ENCODE measurements at places on chromosomes 4 and X.

- DNase-seq, result no peak
Observed at GRCh38 chr4:53463340-53463739, 85.9 kb downstream of the FIP1L1 start.

- DNase-seq, result peak; percentile 54
Observed at GRCh38 chr4:163544407-163545038, 50.0 kb downstream of the TMA16 start.

- DNase-seq, result no peak
Observed at GRCh38 chr4:76381986-76382385, 39.0 kb downstream of the CCDC158 start.

DNA sequence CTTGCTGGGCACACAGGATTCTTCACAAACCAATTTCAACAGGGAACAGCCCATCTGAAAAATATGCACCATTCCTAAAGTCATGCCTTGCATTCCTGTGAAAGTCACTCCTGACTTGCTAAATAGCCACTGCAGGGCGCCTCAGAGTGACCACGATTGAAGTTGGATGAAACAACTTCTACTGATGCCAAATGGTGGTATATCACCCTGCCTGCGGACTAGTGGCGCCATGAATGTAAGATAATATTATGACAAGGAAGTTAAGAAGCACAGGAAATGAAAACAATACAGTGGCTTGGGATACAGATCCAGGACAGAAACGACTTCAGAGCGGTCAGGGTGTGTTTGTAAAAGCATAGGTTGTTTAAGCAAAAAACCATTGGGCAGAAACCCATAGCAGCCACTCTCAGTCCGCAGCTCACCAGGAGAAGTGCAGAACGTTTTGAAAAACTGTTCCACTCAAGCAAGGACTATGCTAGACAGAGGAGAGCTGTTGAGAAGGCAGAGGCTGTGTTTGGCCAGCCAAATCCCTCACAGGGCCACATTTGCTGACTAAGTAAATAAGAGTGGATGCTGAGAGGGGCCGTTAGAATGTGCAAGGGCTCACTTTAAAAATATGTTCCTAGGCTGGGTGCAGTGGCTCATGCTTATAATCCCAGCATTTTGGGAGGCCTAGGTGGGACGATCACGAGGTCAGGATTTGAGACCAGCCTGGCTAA lies 250.4 kb downstream of the PTTG2 start:
- no peak for DNase-seq

GRCh38 chrX:154417157-154417556 lies 5.8 kb downstream of the TAFAZZIN start:
- DNase-seq, result no peak

GRCh38 chrX:38701073-38701472 lies 100.2 kb upstream of the MID1IP1 start:
- DNase-seq, result no peak

DNA sequence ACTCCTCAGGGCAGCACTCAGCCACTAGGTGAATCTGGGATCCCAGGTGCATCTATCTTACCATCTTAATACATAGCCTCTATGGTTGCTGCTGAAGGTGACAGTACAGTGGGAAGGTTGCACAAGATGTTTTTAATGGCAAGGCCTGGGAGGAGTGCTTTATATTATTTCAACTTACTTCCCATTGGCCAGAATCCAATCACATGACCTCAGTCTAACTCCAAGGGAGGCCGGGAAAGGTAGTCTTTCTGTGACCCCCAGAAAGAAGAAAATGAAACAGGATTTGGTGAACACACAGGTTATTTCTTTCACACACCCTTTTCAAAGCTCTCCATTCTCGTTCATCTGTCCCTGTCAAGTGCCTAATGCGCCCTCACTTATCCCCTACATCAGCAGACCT lies 189.1 kb upstream of the ATP6AP2 start:
- no peak for DNase-seq

GRCh38 chr4:118783887-118784286 lies 52.0 kb downstream of the SEC24D start:
- DNase-seq, result no peak

GRCh38 chr4:139416073-139416673 lies 37.7 kb upstream of the RAB33B start:
- no peak for DNase-seq

- DNase-seq, result no peak
Observed at GRCh38 chrX:67523932-67524331, 19.9 kb upstream of the AR start.

DNA sequence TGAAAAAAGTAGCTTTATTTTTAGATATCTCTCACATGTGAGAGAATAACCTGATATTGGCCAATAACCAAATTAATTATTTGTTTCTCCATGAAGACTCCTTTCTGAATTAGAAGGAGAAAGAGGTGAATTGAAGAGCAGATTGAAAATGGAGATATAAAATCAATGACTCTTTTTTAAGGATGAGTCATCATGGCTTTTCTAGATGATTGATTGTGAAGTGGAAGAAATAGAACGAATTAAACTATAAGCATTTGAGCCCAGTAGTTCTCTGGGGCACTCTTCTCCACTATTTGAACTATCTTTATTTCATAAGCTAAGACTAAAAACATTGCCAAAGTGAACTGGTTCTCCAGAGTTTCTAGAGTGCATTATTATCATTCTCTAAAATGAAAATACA lies 137.2 kb upstream of the EDNRA start:
- no peak for DNase-seq

DNA sequence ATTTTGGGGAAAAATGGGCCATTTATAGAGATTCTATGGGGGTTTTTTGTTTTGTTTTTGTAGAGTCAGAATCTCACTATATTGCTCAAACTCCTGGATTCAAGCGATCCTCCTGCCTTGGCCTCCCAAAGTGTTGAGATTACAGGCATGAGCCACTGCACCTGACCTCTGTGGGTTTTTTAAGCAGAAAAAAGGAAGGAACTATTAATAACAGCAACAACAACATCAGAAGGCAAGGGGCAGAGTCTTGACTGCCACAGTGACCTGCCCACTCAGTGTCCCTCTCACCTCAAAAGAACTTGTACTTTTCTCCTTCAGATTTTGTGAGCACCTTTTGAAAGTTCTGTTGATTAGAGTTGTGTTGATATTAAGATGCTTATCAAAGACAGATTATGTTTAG lies 48.1 kb downstream of the FNIP2 start:
- no peak for DNase-seq

DNA sequence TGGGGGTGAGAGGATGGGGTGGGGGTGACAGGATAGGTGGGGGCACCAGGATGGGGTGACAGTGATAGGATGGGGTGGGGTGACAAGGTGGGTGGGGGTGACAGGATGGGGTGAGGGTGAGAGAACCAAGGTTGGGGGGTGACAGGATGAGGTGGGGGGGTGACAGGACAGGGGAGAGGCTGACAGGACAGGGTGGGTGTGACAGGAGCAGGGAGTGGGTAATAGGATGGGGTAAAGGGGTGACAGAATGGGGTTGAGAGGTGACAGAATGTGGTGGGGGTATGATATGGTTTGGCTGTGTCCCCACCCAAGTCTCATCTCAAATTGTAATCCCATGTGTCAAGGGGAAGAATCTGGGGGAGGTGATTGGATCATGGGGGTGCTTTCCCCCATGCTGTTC lies 26.0 kb downstream of the RNF212 start:
- DNase-seq, result no peak

GRCh38 chr4:150237110-150237872 lies 159.0 kb downstream of the DCLK2 start:
- no peak for DNase-seq

DNA sequence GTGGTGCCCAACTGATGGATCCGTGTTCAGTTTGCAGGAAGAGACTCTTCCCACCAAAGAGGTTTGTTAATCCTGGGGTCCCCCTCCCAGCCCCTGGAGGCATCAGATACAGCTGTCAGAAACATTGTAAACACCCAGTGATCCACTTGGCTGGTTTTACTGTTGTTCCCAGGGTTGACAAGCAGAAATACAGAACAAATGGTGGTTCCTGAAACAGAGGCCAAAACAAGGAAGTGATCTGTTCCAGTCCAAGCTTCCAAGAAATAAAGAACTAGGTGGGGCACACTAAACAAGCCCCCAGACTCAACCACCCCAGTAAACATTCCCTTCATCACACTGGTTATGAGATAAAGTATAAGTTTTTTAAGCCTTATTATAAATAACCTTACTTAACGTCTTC lies 1.4 kb downstream of the TMLHE start:
- DNase-seq, result no peak

DNA sequence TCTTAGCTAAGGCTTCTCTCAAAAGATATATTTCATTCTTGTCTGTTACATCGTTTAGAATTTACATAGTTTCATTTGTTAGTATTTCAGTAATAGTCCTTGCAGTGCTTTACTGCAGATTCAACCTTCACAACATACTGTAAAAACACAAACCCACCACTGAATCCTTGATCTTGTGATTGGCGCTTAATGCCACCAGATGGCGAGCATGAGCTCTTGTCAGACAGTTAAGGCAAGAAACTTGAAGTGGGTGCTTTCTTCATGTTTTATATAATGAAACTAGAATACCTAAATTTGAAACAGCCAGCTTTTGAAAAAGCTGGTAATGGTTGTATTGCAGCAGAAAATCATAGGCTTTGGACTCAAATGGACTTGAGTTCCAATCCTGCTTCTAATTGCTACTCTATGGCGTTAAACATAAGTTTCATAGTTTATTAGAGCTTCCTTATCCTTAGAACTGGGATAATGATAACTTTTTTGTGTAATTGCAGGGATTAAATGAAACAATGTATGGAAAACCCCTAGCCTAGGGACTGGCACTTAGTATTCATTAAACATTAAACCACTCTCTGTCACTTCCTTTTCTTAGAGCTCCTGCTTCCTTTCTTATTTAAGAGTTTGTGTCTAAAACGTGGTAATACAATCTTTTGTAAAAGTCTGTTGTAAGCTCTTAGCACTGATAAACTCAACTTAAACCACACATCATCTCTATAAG lies 95.1 kb downstream of the USP9X start:
- DNase-seq, result peak; percentile 26

DNA sequence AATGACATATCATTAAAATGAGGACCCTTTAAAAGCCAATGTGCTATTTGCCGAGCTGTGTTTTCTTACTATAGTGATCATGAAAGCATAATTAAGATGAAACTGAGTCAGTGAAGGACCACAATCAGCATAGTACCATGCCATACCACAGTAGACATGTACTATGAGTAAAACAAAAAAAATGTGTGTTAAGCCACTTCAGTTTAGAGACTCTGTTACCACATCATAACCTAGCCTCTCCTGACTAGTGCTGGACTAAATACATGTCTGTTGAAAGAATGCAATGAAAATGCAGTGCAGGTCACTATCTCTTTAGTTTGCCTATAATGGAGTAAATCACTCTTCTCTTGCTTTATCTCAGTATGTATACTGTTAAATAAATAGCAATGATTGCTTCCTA lies 12.3 kb upstream of the DDX53 start:
- DNase-seq, result no peak

GRCh38 chrX:134183665-134184064 lies 53.3 kb upstream of the CCDC160 start:
- no peak for DNase-seq

DNA sequence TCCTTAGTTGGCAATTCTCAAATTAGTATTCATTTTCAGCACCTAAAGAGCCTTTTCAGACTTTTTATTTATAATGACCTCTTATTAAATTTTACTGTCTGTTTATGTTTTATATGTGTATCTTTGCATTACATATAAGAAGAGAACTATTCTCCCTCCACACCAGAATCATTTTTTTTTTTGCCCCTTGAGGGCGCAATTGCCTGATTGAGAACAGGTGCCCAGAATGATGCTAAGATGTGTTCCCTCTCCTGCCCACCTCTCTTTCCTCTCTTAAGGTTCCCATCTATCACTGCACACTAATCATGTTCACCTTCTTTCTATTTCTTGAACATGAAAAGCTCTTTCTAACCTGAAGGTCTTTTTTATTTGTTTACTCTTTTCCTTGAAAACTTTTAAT lies 44.2 kb upstream of the ADAM29 start:
- DNase-seq, result no peak
